ENCODE measurements at places on chromosomes 16 and 17.

GRCh38 chr16:70746040-70746707 lies 54.8 kb downstream of the VAC14 start:
- no peak for DNase-seq

DNA sequence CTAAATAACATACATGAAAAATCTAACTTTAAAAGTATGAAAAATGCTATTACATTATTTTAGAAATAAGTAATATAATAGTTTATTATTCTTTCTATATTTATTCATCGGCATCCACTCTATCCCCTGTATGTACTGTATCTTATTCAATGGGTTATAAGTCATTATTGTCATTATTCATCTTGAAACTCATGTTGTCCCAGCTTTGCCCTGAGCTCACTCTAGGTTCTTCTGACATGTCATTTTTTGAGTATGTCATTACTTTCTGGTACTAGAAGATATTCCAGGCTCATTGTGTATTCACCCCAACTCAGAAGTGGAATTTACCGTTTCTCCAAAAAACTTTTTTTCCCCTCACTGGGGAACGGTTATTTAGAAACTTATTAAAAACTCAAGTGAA lies 53.0 kb upstream of the MNT start:
- no peak for DNase-seq

GRCh38 chr17:57895382-57896060 lies 45.7 kb upstream of the MRPS23 start:
- DNase-seq, result no peak

DNA sequence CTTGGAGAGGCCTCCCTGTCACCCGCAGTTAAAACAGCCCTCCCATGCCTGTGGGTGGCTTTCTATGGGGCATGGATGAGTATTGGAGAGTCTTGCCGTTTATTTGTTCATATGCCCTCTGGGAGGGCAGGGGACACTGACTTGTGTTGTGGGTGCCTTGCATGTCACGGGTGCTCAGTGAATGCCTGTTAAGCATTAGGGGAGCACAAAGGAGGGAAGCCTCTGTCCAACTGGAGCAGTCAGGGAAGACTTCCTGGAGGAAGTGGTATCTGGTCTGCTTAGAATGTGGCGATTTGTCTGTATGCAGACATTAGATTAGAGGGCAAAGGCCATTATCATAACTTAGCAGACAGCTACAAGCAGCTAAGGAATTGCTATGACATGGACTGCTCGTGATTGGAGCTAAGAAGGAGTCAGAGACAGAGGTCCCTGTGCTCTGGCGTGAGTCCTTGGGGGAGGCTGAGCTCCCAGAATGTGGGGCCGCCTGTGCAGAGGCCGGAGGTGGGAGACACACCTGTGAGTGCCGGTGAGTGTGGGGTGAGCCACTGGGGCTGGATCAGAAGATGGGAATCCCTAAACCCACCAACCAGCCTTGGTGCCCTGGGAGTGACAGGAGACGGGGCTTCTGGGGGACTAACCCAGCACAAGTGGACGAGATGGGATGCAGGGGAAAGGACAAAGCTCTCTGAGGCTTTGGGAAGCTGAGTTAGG lies 286.1 kb downstream of the SEC14L1 start:
- no peak for DNase-seq

DNA sequence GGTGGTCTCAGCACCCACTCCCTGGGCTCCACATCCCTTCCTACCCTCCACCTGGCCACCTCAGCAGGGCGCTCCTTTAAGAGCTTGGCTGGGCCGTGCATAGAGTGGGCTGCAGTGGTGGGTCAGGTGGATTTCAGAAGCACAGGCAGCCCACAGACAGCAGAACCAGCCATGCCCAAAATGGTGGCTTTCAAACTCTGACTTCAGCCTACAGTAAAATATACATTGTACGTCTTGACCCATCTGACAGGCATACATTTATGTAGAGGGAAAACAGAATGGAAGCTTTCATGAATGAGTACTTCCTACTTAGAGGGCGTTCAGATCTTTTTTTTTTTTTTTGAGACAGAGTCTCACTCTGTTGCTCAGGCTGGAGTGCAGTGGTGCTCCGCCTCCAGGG lies 26.0 kb upstream of the LASP1NB start:
- DNase-seq, result no peak
